ENCODE measurements at places on chromosomes 2 and 18. TPM values are rescaled to one million over a fixed set of nuclear protein-coding genes. Genes with fewer than 3 reads are reported as not detected.

DSG1 gene
- total RNA-seq, result 0.63 TPM

HOXD9 gene
- 1.5 TPM for total RNA-seq

RFTN2 gene
- 9.8 TPM for total RNA-seq

SLC4A1AP gene
- total RNA-seq, result 24.1 TPM

GREB1L gene
- total RNA-seq, result 6.0 TPM

ACTR3 gene
- 187 TPM for total RNA-seq

ZAP70 gene
- total RNA-seq, result 9.6 TPM

SKOR2 gene
- total RNA-seq, result not detected

GPBAR1 gene
- 74.0 TPM for total RNA-seq

PPM1B gene
- 49.1 TPM for total RNA-seq

FOXI3 gene
- total RNA-seq, result not detected

AQP4 gene
- not detected for total RNA-seq

PUS10 gene
- 5.2 TPM for total RNA-seq

SPR gene
- 54.3 TPM for total RNA-seq

STPG4 gene
- total RNA-seq, result not detected

REL gene
- 15.5 TPM for total RNA-seq

NAT8 gene
- not detected for total RNA-seq

ABCG5 gene
- total RNA-seq, result not detected

AP1S3 gene
- total RNA-seq, result 4.9 TPM

SCN1A gene
- not detected for total RNA-seq

LIMS4 gene
- total RNA-seq, result 5.0 TPM

SCG2 gene
- 0.48 TPM for total RNA-seq

PARD6G gene
- 2.1 TPM for total RNA-seq

ALKAL2 gene
- total RNA-seq, result 18.0 TPM

ERBB4 gene
- 0.16 TPM for total RNA-seq

SFT2D3 gene
- total RNA-seq, result 11.7 TPM

PROKR1 gene
- 0.46 TPM for total RNA-seq

ANKZF1 gene
- 13.5 TPM for total RNA-seq

STAT4 gene
- 29.4 TPM for total RNA-seq

TMEM131 gene
- 30.8 TPM for total RNA-seq

MALL gene
- 17.1 TPM for total RNA-seq

IL1F10 gene
- total RNA-seq, result not detected

BOD1L2 gene
- total RNA-seq, result not detected

CREG2 gene
- total RNA-seq, result not detected

ALPG gene
- not detected for total RNA-seq

OTOF gene
- total RNA-seq, result not detected

FAM237A gene
- not detected for total RNA-seq
